NCI-H2029 (cell line): ENCODE measurements at places on chromosomes 16 and 17.
A peak's percentile ranks its signal among the peaks of the same experiment; 100 is the strongest.

DNA sequence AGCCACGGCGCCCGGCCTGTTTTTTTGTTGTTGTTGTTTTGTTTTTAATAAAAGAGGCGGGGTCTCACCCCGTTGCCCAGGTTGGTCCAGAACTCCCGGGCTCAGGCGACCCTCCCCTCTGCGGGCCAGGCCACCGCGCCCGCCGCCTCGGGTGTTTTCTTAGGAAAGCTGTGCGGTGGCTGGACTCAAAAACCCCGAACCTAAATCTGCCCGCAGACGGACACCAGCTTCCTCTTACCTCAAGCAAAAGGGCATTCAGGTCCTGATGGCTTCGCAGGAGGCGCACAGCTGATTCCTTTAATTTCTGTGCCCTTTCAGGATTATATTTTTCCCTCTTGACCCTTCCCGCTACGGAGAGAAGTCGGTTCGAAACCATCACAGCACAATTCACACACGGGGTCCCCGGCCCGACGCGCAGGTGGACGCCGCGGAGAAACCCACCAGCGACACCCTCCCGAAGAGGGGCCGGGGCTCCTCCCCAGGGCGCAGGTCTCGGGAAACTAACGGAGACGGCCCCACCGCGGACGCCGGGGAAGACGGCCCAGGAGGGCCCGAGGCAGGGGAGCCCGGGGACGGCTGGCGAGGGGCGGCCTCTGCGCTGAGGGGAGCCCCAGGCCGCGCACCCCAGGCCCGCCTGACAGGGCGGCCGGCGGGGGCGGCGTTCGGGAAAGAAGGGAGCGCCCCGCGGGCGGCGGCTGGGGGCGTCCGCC, 653 bp downstream of the FANCA start:
- no peak for DNase-seq

DNA sequence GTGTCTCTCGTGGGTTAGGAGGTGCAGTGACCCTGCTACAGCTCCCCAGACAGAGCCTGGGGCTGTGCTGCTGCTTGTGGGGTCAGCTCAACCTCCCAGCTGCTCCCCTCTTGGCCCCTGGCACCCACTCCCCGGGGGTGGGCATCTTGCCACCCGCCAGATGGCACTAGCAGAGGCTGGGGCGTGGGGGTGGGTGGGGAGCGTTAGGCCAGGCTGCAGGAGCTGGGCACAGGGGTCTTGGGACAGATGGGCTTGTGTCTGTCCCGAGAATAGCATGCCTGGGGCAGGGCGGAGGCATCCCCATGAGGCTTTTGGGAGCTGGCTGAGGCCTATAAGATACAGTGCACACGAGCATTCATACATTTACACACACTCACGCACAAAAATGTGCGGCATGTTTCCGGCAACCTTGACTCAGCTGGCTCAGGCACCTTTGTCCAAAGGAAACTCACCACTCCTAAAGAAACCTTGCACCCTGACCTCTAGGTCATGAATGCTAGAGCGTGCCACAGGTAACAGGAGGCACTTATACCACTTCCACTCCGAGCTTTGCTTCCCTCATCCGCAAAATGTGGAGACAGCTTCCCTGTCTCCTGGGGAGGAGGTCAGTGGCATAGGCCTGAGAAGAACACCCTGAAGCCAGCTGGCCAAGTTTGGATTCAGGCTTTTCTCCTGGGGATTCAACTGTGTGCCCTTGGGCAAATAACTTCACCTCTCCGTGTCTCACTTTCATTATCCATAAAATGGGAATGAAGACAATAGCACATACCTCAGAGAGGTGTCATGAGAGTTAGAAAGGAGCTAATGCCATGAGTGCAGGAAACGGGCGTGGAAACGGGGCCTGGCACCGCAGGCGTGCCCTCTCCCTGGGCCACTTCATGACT, 78.9 kb upstream of the LHX1 start:
- DNase-seq: no peak

- DNase-seq: no peak
Measured at GRCh38 chr17:43979011-43979410, 25.3 kb upstream of the PYY start.

DNA sequence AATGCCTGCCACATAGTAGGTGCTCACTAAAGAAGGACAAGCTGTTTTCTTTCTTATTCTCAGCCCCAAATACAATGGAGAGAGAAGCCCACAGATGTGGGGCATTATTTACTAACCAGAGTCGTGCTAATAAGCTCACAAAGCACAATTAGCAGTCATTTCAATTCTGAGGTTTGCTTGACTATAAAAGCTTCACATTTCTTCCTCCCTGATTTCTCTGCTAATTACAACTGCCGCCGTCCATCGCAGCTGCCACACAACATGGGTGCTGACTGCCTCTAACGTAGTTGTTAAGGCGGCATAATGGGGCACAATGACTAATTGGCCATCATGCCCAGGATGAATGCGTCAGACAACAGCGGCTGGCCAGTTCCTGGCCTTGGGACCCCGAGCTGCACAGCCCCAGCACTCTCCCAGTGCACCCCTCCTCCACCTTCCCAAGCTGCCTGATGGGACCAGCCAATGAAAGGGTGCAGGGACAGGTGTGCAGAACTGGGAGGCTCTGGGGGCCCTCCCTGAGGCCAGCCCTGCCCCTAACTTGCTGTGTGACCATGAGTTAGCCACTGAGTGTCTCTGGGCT, 109.2 kb downstream of the CCT6B start:
- no peak for DNase-seq

- DNase-seq: no peak
Measured at GRCh38 chr16:84677017-84677803, 22.6 kb upstream of the USP10 start.

GRCh38 chr16:59864981-59865666, 1131.0 kb upstream of the GOT2 start:
- DNase-seq: no peak

- DNase-seq: no peak
Measured at GRCh38 chr16:48580925-48581500, 29.0 kb downstream of the N4BP1 start.

GRCh38 chr17:4318596-4318995, 47.9 kb downstream of the UBE2G1 start:
- DNase-seq: no peak

DNA sequence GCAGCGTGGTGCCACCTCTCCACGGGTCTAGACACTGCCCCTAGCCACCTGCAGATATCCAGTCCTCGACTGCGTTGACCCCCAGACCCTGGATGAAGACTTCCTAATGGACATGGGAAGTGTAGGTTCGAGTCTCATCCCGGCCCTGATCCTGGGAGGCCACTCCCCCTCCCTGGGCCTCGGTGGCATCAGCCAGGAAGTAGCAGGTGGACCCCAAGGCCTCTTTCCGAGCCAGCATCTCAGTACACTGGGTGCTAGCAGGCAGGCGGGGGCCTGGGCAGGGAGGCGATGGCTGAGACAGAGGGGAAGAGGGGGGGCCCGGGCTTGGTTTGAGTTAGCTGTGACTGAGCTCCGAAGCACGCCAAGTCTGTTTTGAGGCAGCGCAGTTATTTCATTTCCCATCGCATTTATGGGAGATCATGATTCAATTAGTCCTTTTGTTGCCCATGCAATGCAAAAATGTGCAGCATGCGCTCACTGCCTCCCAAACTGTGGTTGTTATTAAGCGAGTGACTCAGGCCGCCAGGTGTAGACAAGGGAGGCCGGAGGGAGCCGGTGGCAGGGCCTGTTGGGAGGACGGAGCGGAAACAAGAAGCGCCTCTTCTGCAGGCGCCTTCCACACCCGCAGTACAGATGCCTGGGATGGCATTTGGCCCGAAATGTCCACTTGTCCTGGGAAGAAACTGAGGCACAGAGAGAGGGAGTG, 25.3 kb upstream of the ZNF469 start:
- no peak for DNase-seq

- no peak for DNase-seq
Measured at GRCh38 chr17:39696731-39697130, 3.1 kb upstream of the ERBB2 start.

GRCh38 chr16:86495756-86496261, 14.5 kb upstream of the FOXF1 start:
- DNase-seq: no peak

DNA sequence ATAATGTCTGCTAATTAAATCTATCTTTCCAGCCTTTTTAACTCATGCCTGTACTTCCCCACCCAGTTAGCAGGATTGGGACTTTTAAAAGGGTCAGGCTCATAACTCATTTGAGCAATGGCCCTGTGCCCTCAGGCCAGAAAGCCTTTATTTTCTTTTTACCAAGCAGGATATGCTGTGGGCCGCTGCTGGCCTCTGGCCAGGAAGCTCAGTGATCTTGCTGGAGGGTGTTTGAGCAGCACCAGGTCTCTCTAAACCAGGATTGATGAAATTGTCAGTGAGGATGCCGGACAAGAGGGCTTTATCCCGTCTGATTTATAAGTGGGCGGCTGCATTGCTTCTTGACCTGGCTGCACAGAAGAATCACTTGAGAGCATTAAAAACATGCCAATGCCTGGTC, 187.8 kb downstream of the RAB11FIP4 start:
- peak; percentile 23 for DNase-seq

DNA sequence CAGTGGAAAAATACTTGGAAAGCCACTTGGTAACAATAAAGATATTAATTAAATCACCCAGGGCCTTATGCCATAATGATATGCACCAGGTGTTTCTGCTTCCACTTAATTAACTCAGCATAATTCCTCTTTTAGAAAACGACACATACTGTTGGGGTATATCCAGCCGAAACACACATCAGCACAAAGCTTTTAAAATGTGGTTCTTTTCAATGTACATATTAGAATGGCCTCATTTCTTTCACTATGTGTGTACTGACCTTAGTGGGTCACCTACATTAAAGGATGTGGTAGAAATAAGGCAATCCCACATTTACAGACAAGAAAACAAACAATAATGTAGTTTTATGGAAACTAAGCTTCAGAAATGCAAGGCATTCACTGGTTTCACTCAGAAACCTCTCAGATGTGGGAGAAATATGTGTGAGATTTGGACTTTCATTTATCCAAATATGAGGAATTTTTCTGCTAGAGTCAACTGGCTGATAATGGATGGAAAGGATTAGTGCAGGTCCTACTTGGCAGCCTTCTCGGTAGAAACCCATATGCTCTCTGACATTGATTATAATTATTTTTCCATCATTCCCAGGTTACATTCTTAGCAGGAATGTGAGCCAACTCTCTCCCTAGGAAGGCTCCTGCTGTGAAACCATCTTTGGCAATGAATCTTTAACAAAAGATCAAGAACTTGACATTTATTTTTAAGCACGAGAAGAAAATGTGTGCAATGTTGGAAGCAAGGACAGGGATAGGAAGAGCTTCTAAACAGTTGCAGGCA, 66.7 kb upstream of the DHX40 start:
- no peak for DNase-seq

- peak; percentile 44 for DNase-seq
Measured at GRCh38 chr17:55770196-55770870, 19.5 kb downstream of the PCTP start.

- no peak for DNase-seq
Measured at GRCh38 chr16:73506568-73507056, 458.7 kb upstream of the ZFHX3 start.

- no peak for DNase-seq
Measured at GRCh38 chr17:7122381-7122780, 7.8 kb upstream of the ASGR2 start.

- DNase-seq: no peak
Measured at GRCh38 chr16:86428729-86429517, 81.4 kb upstream of the FOXF1 start.

- DNase-seq: no peak
Measured at GRCh38 chr17:62670202-62670821, 42.8 kb downstream of the MRC2 start.

- no peak for DNase-seq
Measured at GRCh38 chr17:9729034-9729650, 62.2 kb downstream of the DHRS7C start.

GRCh38 chr17:68260051-68260762, 12.4 kb downstream of the AMZ2 start:
- no peak for DNase-seq

DNA sequence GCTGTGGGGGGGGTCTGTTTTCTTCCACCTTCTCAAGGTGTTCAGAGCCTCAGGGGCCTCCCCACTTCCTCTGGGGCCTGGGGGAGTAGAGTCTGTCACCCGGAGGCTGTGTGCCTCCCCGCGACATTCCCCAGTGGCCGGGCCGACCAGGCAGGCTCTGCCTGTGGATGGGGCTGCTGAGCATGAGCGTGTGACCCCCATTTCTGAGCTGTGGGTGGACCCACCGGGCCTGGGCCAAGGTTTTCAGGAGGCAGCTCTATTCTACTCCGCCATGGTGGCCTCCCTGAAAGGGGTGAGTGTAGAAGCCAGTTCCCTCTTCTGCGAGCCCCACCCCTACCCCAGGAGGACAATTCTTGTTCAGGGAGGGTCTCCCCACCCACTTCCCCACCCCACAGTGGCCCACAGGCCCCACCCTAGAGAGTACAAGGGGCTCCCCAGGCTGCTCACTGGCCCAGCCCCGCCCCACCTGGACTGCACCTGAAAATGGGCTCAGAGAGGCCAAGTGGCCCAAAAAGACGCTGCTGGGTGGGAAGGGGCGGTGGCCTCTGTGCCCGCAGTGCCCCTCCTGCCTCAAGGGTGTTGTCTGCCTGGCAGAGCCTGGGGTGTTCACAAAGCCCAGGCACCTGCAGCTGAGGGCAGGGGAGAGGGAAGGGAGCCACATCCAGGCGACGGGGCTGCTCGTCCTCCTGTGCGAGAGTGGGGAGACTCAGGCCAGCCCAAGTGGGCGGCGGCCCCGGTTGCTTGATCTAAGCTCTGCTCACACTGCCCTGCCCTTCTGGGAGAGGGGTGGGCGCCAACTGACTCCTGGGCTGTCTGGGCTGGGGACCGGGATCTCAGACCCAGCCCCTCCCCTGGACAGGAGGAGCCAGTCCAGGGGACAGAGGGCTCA, 1.3 kb downstream of the MSLN start:
- DNase-seq: no peak

DNA sequence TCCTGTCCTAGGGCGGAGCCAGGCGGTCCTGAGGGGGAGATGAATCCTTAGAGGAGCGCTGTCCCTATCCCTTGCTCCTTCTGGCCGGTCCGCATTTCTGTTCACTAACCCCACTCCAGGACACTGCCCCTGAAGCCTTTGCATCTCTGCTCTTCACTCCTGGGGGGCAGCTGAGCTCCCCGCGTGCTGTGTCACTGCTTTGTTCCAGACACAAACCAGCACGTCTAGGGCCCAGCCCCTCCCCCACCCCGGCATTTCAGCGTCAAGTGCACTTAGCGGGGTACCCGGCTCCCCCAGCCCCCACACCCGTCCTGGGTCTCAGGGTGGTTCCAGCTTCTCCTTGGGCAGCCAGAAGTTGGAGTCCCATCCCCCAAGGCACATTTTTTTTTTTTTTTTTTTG, 8.9 kb downstream of the CORO6 start:
- DNase-seq: no peak

DNA sequence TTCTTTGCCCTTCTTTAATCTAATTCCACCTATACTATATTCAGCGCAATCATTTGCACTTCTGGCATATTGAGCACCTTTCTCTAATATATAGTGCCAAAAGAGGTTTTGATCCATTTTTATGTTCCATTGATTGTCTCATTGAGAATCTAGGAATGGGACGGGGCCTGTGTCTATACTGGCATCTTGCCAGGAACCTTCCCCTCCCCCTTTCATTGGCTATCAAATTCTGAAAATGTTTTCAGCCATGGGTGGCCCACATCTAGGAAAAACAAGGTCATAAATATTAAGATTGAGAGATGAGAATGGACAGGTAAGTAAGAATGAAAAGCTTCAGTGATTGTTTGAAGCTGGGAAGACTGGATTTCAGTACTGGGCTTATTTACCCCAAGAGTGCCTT, 159.9 kb downstream of the FTO start:
- no peak for DNase-seq
